Caudate nucleus (tissue), 63 donors: ENCODE measurements at places on chromosomes 12 and 14.

- no peak for DNase-seq
These were observed 78.9 kb upstream of the RESF1 start for GRCh38 chr12:31880340-31880739.

GRCh38 chr12:104490186-104490585, 33.4 kb downstream of the CHST11 start:
- DNase-seq = no peak

DNA sequence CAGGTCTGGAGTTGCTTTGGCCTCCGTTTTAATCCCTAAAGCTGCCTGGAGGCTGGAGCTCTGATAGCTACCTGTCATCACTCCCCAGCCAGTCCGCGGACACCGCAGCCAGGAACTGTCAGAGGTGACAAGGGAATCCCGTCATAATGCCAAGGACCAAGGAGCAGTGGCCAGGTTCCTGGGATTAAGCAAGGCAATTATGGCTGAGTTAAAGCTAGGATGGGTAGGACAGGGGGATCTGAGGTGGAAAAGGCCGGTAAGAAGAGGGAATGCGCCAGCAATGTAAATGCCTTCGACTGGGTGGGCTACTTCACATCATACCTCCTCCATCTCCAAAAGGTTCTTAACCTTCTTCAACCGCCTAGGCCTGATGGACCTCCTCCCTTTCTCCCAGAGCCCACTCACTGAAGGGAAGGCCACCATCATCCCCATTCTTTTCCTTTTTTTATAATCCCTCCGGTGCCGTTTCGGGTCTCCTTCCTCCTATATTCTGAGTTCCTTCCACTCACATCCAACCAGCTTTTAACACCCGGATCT, 1.9 kb downstream of the PPP1R3E start:
- DNase-seq = peak; percentile 51

DNA sequence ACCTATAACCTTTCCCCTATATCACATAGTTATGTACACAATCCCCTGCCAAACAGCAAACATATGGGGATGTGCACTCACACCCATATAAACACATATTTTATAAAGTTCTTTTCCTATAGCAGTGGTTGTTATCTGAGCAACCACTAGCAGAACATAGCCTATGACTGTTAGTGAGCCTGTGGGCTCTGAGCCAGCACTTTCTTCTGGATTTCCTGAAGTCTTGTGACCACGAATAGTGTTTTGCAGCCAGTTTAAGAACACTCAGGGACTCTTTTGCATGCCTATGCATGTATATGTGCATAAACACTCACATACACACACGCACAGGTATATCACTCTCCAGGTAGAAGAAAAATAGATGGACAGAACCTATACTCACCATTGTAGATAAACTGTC, 17.1 kb downstream of the TESPA1 start:
- DNase-seq = no peak

GRCh38 chr12:20211981-20212421, 156.3 kb upstream of the PDE3A start:
- DNase-seq = no peak

- DNase-seq = no peak
These were observed 413 bp upstream of the TUBA1C start for GRCh38 chr12:49264466-49264872.

- DNase-seq = no peak
These were observed 28.2 kb upstream of the RPLP0 start for GRCh38 chr12:120229071-120229486.

- no peak for DNase-seq
These were observed 56.7 kb downstream of the BEGAIN start for GRCh38 chr14:100530270-100531072.

- no peak for DNase-seq
These were observed at the start of gene GPR68 for GRCh38 chr14:91244501-91244901. Gene GPR68, minus strand, starts transcription at chr14:91244704. Its CDS starts 9,654 bp downstream, at chr14:91235050.

DNA sequence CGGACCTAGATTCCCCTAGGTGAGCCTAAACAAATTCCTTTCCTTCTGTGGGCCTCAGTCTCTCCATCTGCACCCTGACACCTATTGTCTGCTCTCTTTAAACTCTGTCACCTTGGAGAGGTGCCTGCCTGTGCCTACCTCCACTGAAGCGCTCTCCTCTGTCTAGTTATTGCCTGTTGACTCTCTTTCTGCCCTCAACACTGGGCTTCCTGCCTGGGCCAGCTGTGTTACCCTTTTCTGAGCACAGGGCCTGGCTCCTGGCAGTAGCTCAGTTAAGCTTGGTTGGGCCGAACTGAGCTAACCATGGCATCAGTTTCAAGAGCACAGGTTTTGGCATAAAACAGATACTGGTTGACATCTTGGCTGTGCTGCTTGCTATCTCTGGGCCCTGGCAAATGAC, 43.5 kb downstream of the PRMT8 start:
- DNase-seq = no peak

DNA sequence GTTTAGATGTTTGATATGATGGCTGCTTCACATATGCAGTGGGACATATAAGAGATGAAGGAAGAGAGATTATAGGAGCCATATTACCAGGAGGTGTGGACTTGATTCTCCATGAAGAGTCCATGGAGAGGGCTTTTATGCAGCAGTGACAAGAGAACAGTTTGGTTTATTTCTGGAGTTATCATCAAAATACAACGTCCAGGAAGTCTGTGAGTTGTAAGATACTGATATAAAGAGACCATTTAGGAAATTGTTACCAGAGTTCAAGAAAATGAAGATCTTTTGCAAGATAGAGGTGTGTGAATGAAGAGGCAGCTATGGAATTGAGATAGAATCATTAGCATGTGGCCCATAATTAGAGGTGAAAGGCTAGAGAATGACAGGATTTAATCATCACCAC, 431.7 kb downstream of the NPAS3 start:
- no peak for DNase-seq

GRCh38 chr12:44663291-44663690, 212.8 kb downstream of the NELL2 start:
- no peak for DNase-seq
